CD4-positive, alpha-beta T cell treated with Interleukin-2 at 100 ng/mL for 4 hours (primary cell): ENCODE measurements at places on chromosomes 1 and 21.

DNA sequence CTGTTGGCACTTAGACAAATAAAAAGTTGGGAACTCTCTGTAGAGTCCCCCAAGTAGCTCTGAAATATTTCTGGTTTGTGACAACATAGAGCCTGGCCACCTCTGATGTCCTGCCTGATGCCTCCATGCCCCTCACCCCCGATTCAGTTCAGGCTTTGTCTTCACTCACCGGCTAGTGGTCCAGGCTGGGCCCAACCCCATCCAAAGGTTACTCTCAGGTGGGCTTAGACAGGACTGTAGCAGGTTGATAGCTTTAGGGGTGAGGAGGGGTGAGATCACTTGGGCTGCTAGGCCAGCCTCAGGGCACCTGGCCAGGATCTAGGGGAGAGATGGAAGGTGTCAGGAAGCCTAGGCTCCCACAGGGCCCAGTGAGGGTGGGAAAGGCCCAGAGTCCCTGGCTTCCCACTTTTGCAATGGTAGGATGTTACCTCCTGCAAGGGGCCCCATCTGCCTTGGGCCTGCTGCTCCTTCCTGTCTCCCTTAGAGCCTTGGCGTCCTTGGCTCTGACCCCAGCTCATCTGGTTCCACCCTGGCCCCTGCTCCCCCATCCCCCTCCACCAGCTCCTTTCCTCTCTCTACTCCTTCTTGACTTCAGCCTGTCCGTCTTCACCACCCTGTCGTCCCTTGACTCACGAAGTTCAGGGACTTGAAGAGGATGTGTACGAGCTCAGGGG lies 6.7 kb downstream of the EPS8L3 start:
- DNase-seq = no peak

DNA sequence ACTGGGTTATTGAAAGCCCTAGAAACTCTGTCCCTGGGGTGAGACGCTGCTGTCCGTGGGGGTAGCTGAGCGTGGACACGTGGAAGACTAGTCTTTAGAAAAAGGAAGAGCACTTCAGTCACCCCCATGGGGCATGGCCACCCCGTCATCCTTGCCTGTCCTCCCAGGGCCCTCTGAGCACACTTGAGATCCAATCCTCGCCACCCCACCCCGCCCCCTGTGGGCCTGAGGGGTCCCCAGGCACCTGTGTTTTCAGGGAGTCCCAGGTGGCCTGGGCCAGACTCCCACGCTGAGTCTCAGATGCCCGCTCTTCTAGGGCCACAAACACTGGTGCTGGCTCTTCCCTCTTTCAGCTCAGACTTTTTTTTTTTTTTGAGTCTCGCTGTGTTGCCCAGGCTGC lies 2.5 kb downstream of the PRKCZ start:
- no peak for DNase-seq

GRCh38 chr21:33747420-33747819 lies 105.1 kb downstream of the ITSN1 start:
- DNase-seq = no peak

- DNase-seq = no peak
These were observed 914.6 kb downstream of the LTN1 start for GRCh38 chr21:28078126-28078525.

- DNase-seq = no peak
These were observed 17.6 kb upstream of the CBR3 start for GRCh38 chr21:36117286-36117741.

DNA sequence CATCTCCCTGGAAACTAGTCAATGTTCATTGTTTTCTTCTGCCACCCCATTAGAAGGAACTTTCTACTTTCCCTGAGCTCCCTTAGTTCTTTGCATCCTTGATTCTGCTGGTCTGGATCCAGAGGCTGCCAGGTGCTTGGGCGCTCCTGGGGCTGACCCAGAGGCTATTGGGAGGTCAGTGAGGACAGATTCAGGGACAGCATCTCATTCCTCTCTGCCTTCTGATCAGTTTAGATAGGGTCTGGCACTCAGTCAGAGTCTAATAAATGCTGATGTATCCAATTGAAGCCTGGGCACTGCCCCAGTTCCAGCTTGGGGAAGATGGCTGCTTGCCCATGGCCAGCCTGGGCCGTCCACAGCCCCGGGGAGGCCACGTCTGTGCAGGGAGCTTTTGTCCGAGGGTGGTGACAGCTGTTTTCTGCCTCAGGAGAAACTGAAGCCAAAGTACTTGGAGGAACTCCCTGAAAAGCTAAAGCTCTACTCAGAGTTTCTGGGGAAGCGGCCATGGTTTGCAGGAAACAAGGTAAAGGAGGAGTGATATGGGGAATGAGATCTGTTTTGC lies 2.3 kb downstream of the GSTM1 start:
- DNase-seq = no peak

DNA sequence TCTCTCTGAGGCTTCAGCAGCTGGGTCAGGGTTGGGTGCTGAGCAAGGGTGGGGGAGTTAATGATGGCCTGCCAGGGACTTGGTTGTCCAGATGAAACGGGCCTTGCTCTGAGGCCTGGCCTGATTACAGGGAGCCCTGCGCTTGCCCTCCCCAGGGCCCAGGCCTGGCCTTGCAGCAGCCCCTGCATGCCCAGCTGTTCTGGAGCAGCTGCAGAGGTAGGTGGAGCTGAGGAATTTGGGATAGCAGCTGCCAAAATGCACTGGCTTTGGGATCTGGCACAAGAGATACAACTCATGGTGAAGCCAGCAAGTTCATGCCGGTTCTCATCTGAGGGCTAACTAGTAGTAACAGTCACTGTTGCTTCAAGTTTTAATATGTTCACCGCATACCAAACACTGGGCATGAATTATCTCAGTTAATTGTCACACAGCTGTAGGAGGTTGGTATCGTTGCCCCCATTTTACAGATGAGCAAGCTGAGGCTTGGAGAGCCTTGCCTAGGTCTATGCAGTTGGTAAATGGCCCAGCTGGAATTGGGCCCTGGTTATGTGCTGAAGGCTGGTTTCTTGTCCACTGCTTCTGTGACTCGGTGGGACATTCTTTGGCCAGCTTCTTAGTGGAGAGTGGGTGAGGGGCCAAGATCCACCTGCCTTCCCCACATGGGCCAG lies 7.3 kb upstream of the SERINC2 start:
- DNase-seq = no peak

- DNase-seq = no peak
These were observed 79.9 kb upstream of the GPR52 start for GRCh38 chr1:174367892-174368291.

DNA sequence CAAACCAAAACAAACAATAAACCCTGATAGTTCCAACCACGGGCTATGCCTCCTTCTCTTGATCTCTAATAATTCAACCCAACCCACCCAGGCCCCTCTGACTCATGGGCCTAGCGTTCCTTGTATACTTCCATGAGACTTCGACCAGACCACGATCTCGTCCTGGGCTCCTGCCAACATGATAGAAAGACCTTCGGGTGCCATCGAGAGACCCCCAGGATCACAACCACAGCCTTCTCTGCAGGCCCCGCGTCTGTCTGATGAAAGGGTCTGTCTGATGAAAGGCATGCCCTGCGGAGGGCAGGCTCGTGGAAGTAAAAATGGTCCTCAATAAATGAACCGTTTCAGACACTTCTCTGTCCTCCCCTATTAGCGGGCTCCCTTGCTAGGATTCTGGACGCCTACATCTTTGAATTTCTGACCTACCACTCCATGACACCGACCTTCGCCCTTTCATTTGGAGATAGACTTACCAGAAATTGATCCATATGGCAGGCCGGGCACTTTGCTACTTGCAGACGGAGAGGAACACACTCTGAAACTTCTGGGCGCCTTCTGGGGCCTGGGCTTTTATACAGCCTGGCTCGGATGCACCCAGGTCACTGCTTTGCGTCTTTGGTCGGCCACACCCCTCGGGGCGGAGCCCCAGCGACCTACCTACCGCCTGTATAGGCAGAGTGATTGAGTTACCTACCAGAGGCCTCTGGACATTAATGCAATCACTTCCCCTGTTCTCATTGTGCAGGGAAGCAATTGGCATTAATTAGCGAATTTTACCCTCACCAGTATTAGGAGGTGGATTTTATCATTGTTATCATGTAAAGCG lies 5.3 kb upstream of the KLF18 start:
- no peak for DNase-seq

GRCh38 chr1:82844447-82844846 lies 1043.7 kb downstream of the ADGRL2 start:
- DNase-seq = no peak

DNA sequence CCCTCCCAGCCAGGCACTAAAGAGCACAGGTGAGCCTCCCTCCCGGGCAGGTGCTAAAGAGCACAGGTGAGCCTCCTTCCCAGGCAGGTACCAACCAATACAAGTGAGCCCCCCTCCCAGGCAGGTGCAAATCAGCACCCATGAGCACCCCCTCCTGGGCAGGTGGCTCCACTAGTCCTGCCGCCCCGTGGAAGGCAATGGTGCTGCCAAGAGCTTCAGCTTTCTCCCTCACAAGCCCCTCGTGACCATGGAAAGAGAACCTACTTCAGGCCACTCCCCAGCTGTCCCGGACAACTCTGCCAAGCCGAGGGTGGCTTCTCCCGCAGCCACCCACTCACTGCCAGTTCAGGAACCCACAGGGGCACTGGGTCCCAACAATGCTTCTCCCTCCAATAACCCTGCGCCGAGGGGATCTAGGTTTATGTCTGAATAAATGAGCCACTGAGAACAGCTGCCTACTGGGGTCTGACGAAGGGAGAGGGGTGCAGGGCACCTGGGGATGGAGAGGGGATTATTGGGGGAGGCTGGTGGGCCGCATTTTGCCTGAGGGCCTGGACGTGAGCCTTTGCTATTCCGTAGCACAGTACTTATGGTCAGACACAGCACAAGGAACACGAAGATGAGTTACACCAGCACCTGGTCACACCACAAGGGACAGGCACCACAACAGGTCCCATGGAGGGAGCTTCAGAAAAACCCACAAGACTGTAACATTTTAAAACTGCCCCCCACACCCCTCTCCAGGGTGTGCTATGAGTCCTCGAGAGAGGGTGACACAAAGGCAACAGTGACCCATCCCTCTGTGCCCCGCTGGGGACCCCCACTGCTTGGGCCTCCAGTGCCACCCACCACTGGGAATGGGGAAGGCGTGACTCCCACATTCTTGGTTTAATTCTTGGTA lies 46.3 kb downstream of the PRDM15 start:
- no peak for DNase-seq

DNA sequence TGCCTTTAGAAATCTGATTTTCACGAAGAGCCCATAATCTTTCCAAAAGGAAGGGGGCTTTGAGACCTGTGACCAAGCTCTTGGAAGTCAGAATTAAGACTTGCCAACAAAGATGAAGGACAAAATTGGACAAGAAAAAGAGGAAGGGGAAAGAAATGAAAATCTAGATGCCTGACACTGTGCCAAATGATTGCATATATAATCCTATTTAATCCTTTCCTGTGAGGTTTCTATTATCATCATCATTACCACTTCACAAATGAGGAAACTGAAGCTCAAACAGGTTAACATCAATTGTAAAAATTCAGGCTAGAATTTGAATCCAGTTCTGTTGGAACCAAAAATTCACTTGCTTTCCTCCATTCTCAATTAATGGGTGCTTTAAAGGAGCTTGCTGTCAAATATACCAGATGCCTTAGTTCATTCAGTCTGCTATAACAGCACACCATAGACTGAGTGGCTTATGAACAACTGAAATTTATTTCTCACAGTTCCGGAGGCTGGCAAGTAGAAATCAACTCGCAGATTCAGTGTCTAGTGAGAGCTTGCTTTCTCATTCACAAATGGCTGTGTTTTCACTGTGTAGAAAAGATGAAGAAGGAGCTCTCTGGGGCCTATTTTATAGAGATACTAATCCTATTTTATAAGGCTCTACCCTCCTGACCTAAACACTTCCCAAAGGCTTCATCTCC lies 197.5 kb upstream of the ST6GALNAC5 start:
- no peak for DNase-seq
